ENCODE measurements at places on chromosomes 12 and 14.

DNA sequence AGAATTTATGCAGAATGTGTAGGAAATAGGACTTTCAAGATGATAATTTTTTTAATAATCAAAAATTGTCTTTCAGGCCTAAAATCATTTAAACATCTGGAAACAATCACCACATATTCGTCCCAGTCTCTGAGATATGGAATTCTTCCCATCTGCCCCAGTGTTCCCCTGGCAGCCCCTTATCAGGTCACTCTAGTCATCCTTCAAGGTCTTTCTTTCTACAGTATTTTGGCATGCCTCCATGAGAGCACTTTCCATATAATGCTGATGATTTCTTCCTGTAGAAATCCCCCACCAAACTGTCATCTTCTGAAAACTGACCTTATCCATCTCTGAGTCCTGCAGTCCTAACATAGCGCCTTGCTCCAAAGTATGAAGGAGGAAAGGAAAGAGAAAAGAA is 422.1 kb downstream of the RPS29 start:
- no peak for DNase-seq

GRCh38 chr12:93377252-93378195 is at the start of gene NUDT4:
Gene NUDT4 (plus strand): TSS chr12:93377925. CDS start chr12:93378323, 398 bp downstream.
- DNase-seq, result peak; percentile 94

DNA sequence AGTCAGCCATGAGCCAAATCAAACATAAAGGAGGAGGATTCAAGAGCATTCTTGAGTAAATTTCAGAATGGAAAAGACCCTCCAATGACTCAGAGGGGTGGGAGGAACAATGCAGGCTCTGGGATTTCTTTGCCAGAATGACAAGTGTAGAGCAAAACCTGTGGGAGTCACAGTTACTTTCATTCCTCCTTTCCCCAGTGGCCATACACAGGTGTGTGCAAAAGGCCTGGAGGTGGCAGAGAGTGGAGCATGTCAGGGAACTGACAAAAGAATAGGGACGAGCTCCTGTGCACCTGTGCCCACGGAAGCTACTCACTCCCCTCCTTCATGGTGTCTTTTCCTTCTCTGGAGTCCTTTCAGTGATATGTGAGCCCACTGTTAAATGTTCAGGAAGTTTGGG is 9.4 kb upstream of the CIPC start:
- DNase-seq, result no peak

DNA sequence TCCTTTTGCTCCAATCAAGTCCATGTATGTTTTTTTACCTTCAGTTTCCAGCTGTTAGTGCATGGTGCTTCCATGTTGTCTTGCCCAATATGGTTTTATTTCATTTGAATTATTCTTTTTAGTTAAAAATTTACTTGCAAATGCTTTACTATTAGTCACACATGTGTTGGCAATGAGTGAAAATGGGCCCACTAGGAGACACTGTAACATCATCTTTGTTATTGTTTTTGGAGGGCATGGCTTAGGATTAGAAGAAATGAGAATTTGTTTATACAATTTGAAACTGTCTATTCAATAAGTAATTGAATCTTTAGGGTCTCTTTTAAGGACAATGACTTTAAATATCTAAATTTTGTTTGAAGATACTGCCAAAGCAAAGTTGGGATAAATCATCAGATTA is 133.7 kb downstream of the BRMS1L start:
- DNase-seq, result no peak

- DNase-seq, result no peak
These were observed 167.2 kb downstream of the KTN1 start for GRCh38 chr14:55747186-55747585.

DNA sequence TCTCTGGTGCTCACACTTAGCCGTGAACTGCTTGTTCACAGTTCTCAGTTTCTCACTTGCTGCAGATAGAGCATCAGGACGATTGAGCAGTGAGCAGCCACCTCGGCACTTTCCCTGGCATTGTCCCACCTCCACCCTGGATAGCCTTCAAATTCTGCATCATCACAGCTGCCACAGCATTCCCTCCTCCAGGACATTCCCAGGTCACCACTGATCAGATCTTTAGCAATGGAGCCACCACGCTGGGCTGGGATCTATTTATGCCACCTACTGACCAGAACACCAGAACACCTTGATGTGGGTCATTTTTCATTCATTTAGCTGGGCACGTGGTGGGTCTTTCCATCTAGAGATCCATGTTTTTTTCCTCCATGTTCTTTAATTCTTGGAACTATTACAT is 23.6 kb downstream of the ACADS start:
- no peak for DNase-seq

DNA sequence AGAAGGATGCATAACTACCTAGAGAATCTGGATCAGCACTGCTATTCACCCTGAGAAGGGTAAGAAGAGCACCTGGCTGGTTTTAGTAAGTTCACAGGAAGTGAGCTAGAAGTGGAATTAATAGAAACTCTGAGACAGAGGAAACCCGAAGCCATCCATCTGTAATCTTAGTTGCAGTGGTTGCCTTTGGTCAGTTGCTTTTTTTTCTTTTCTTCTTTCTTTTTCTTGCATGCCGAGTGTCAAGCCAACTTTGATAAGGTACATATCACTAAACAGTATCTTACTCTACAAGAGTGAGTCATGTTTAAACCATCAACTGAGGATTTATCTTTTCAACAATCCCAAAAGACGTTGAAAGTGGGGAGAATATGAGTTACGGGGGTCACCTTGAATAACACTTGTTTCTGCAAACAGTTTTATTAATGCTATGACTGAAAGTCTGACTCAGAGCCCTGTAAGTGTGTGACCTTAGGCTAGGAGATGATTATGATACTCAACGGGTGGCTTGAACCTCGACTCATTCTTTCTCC is 26.7 kb downstream of the C12orf75 start:
- DNase-seq, result no peak

GRCh38 chr12:80364056-80364455 is 80.0 kb upstream of the PTPRQ start:
- no peak for DNase-seq

- DNase-seq, result no peak
These were observed 13.8 kb downstream of the CFAP251 start for GRCh38 chr12:121932176-121932536.

DNA sequence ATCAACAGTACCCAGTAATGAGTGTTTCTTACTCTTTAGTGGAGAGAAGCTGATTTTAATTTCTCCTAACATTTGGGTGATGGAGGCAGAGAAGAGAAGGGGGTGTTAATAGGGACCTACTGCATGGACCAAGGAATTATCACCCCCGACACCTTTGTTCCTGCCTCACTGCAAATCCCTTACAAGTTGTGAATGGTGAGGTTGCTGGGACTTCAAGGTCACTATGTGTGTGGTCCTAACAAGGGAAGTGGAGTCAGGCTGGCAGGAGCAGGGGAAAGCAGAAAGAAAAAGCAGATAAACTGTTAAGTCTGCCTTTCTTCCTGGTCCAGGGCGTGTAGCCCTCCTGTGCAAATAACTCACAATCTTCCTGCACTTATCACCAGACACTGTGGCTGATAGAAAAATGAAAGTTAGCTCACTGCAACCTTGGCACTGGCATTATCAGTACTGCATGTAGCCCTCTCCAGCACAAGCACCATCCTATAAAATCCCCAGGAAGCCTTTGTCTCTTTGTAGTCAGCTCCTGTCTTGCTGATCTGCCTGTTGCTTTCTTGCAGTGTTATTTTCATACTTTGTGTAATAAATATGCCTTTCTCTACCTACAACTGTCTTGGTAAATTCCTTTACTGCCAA is 112.3 kb upstream of the DNM1L start:
- no peak for DNase-seq

GRCh38 chr12:31645924-31646323 is 13.6 kb upstream of the ETFBKMT start:
- DNase-seq, result no peak

DNA sequence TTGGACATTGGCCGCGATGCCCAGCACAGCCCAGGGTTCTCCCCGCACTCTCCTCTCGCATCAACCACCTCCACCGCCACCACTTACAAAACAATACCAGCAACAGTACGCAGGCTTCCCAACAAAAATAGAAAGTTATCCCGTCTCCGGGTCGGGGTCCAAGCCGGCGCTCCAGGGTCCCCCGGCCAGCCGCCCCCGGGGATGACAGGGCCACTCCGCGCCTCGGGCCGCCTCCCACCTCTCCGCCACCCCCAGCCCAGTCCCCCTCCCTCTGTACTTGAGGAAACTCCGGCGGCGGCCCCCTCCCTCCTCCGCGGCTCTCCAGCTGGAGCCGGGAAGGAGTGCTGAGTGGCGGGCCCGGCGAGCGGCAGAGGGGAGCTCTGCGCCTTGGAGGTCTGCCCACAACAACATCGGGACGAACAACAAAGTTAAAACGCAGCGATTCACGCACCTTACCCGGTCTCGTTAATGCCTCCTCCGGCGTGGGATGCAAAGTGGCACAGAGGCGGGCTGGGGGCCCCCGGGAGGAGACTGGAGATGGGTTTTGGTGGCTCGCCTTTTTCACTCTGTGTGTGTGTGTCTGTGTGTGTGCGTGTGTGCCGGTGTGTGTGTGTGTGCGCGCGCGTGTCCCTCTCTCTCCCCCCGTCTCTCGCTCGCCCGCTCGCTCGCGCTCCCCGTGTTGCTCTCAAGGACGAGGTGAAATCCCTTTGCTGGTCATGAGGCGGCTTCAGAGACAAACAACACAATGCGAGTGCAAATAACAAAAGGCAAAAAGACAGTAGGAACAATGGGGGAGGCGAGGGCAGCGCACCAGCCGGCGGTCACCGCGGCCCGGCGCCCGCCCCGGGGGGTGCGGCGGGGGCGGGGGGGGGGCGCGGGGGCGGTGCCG is 386.8 kb downstream of the BCAT1 start:
- no peak for DNase-seq

GRCh38 chr14:53144244-53144643 is 8.9 kb downstream of the DDHD1 start:
- no peak for DNase-seq

- peak; percentile 57 for DNase-seq
These were observed 62.0 kb upstream of the OSBPL8 start for GRCh38 chr12:76621582-76622024.

GRCh38 chr12:51482929-51483697 is 58.5 kb downstream of the SLC4A8 start:
- peak; percentile 7 for DNase-seq

GRCh38 chr12:27635349-27635972 is 60.8 kb upstream of the REP15 start:
- DNase-seq, result no peak
